ENCODE measurements at places on chromosomes 16 and 17.

GRCh38 chr16:89823087-89823823, 5.0 kb upstream of the SPIRE2 start:
- DNase-seq, result no peak

DNA sequence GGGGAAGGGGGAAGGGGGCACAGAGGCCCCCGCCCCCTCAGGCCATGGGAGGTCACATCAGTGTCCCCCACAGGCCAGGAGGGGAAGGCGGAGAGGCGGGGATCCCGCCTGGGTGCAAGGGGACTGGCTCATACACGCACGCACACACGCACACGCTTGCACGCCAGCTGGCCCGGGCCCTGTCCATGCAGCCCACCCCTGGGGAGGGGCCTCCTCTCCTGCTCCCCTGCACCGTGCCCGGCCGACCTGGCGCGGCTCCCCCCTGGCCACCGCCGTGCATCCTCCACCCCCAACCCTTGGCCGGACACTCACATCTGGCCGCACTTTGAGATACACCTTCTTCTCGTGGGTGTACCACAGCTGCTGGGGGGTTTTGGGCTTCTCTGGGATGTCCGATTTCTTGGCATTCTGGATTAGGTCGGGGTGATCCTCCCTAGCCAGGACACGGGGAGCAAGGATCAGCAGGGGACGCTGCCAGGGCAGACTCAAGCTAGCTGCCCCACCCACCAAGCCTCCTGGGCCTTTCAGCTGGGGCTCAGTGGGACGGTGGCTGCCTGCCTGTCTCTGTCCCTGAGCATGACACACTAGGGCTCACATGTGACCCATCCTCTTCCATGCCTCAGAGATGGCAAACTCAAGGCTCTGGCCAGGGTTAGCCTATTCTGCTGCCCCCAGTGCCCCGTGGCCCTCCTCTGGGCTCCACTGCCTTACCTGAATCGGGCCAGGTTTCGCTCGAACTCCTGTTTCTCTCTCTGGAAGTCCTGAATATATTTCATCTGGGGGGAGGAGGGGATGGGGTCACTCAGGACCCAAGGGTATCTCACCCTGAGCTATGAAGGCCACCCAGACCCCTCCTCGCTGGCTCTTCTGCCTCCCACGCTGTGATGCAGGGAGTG, 6.7 kb downstream of the UBTF start:
- no peak for DNase-seq

- no peak for DNase-seq
These were observed 2.3 kb upstream of the ITGAE start for GRCh38 chr17:3803308-3803640.

DNA sequence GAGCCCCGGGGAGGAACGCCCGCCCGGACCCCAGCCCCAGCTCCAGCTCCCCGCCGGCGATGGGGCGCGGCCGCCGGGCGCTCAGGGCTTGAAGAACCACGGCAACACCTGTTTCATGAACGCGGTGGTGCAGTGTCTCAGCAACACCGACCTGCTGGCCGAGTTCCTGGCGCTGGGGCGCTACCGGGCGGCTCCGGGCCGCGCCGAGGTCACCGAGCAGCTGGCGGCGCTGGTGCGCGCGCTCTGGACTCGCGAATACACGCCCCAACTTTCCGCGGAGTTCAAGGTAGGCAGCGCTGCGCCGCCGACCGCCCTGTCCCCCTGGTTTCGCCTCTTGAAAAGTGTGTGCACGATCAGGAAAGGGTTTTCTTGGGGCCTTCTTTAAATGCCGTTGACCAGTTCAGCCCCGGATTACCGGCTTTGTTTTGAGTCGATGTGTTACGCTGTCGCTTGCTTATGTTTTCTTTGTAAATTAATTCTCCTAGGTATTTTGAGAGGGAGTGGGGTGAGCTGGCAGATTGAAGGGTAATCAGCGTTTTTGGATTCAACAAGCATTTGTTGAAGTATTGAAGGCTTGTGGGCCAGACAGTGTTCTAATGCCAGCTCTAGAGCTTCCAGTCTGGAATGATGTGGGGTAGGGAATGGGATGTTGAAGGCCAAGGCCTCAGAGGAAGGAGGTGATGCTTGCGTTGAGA, 681 bp downstream of the USP43 start:
- no peak for DNase-seq

DNA sequence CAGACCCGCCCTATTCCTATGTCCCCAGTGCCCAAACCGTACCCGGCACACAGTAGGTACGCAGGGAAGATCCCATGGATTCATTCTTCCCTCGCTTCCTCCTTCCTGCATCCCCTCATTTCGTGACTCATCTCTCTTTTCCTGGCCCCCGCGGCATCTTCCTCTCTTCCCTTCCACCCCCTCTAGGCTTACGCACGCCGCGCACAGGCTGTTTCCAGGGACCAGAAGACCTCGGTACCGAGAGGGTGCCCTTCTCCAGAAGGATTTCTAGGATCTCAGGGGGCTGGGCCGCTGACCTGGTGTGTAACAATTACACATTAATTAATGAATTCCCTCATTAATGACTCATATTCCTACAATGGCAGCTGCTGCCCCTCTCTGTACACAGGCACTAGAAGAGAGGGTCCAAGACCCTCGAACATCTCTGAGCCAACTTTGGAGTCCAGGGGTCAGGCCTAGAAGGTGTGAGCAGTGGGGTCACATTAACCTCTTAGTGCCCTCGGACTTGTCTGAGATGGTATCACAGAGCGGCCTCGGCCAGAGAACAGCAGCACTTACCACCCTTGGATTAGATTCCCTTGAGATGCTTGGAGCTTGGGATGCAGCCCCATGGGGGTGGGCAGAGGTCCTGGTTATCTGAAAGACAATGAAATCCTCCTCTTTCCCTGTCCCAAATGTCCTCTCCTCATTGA, 16.8 kb upstream of the PLLP start:
- no peak for DNase-seq

- DNase-seq, result no peak
These were observed 217.4 kb upstream of the COX10 start for GRCh38 chr17:13851889-13852288.

DNA sequence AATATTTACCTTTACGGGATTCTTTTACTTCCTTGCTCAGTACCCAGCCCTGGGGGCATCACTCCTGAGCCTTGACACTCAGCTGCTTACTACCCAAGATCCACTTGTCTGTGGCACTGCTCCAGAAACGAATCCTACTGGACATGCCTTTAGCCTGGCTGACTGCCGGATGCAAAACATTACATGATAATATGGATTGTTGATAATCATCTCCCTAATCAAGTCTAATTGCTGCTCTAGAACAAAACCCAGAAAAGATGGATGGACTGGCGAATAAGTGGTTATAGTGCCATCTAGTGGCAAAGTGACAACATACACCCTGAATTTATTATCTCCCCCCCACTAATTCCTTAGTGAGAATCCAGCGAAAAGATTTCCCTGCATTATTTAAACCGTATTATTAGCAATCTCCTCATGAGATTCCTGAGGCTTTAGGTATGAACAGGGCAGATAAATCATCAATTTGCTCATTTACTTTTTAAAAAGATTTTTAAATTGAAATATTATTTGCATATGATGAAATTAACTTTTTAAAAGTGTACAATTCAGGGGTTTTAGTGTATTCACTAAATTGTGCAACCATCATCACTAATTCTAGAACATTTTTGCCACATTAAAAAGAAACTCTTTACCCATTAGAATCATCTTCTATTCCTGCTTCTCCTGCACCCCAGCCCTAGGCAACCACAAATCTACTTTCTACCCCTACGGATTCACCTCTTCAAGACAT, 61.6 kb downstream of the RGS9 start:
- no peak for DNase-seq
